Fibroblast of skin of abdomen (primary cell): ENCODE measurements at places on chromosomes 2 and 18.

- no peak for DNase-seq
These were observed 28.2 kb downstream of the GEMIN6 start for GRCh38 chr2:38806015-38806732.

- DNase-seq: no peak
These were observed 219.3 kb downstream of the GLI2 start for GRCh38 chr2:120954939-120955338.

DNA sequence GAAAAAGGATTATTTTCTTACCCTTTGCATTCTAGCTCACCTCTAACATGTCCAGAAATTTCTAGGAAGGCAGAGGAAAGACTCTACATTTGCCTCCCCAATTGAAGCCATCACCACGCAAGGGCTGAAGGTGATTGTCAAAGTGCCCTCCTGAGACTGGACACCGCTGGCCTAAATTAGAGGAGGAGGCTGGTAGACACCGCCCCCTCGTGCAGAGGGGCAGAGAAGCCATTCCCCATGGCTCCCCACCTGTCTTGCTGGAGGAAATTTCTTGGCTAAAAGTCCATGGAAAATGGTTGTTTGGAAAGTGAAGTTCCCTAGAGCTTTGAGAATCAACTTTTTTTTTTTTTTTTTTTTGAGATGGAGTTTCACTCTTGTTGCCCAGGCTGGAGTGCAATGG, 31.3 kb upstream of the CREB1 start:
- DNase-seq: no peak

DNA sequence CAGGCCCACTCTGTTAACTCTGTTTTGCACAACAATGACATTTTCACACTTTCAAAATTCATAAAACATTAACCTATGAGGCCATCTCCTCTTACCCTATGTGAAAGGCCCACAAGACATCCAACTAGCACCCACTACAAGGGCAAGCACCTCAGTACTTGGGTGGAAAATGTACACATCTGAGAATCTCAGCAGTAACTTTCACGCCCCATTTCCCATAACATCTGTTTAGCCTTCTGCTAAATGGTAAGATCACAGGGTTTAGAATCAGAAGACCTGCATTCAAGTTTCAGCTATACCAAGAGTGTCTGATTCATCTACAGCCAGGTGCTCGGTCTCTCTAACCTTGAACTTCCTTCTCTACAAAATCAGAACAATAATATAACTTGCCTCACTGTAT, 89.2 kb downstream of the SP100 start:
- DNase-seq: no peak

- no peak for DNase-seq
These were observed 50.4 kb downstream of the AP1S3 start for GRCh38 chr2:223786943-223787342.

GRCh38 chr2:70089983-70090525, 2.8 kb downstream of the PCBP1 start:
- DNase-seq: no peak

GRCh38 chr18:79515944-79516351, 120.2 kb downstream of the NFATC1 start:
- no peak for DNase-seq

DNA sequence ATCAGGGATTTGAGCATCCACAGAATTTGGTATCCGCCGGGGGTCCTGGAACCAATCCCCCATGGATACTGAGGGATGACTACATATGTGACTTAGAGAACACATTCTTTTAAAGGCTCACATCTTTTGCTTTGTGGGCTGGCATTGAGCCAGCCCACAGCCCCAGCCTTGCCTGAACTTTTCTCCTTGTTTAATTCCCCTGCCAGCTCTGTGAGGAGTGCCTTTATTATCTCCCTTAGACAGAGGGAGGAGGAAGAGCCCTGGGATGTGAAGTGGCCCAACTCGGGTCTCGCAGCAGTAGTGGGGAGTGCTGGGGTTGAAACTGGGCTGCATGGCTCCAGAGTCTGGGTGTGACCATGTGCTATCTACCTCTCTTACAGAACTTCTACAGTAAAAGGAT, 7.6 kb downstream of the TTC39C start:
- DNase-seq: peak; percentile 77

DNA sequence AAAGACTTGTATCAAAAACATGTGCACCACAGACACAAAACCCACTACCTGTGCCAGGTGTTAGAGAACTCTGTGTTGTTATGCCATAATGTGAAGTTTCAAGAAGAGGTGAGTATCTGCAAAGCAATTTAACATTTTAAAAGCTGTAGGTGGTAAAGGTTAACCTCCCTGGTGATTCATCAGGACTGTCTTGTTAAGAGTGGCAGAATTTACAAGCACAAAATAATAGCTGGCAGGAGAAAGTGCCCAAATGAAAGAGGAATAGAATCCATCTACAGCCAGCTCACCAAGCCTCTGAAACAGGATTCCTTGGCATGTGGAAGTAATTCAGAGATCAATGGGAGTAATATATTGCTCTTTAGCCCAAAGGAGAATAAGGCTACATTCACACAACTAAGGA, 230.7 kb downstream of the AFF3 start:
- no peak for DNase-seq

GRCh38 chr2:78201064-78201575, 678.9 kb upstream of the LRRTM4 start:
- no peak for DNase-seq

GRCh38 chr2:30981096-30981495, 157.1 kb downstream of the GALNT14 start:
- peak; percentile 50 for DNase-seq

DNA sequence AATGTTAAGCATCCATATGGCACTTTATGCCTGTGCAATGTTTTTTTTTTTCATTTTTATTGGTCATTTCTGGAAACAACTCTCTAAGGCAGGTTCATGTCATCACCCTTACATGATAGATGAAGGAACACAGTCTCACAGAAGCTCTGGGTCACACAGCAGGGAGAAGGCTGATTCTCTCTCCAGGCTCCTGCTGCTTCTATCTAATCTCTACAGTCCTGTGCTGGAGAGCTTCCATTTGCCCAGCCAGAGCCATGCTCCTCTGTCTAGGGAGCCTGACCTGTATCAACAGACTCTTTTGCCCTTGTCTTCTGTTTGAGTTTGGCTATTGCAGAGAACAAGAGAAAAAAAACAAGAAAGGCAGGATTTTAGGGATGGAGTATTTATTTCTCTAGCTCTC, 584.8 kb downstream of the MBD2 start:
- DNase-seq: no peak

DNA sequence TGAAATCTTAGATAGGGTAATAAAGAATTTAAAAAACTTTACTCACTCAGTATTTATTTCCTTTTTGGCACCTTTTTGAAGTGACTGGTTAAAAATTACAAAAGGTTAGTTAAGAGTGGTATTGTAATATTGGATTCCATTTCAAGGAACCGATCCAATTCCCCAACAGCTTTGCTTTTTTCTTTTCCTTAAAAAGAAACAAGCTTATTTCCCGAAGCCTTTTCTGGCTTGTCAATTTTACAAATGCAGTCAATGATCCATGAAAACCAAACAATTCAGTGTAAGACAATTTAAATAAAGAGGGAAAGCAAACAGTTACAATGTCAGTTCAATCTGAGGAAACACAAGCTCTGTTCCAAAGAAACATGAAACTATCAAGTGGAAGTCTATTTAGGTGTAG, 200.2 kb downstream of the RIT2 start:
- no peak for DNase-seq

DNA sequence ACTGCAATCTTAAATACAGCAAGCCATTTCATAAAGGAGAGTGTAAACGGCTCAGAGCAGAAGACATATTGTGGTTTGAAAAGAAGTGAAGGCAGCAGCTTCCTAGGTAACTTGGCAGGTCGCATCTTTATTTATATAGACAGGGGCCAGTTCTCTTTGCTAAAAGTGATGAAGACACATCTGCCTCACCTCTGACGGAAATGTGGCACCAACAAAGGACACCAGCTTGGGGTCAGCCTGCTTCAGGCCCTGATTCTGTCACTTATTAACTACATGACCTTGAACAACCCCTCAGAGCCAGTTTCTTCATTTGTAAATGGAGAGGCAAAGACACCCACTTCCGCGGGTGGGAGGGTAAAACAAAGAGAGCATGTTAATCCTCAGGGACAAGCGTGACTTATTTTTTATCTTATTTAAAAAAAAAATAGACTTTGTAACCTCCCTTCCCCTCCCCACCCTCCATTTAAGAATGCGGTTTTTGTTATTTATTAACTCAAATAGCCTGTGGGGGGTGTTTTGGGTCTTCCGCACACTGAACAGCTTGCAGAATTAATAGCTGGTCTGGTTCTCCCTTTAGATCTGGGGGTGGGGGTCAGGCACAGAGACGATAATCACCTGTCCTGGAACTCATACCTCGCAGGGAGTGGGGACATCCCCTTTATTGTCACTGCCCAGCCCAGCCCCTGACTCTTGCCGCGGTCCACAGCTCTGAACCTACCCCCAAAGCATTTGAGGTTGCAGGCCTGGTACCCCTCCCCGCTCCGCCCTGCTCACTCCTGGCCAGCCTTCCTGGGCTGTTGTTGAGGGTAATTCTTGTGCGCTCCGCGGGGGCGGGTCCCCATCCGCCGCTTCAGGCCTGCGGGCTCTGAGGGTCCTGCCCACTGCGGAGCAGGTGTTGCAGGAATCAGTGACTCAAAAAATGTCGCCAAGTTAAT, 64.2 kb upstream of the TMEM17 start:
- DNase-seq: no peak

- DNase-seq: no peak
These were observed 63.9 kb downstream of the COMMD1 start for GRCh38 chr2:61969376-61969775.

- peak; percentile 27 for DNase-seq
These were observed 412.8 kb downstream of the CMPK2 start for GRCh38 chr2:6452702-6453481.

GRCh38 chr2:209960676-209961630, 41.5 kb upstream of the RPE start:
- peak; percentile 36 for DNase-seq

- DNase-seq: no peak
These were observed 61.3 kb downstream of the NUP35 start for GRCh38 chr2:183185534-183185933.

GRCh38 chr2:41337956-41338355, 709.9 kb upstream of the PKDCC start:
- no peak for DNase-seq

GRCh38 chr2:31729442-31730092, 148.8 kb upstream of the SRD5A2 start:
- no peak for DNase-seq

GRCh38 chr2:180979749-180980105, 678 bp upstream of the UBE2E3 start:
- no peak for DNase-seq

GRCh38 chr2:83742117-83742782, 716.8 kb downstream of the SUCLG1 start:
- DNase-seq: peak; percentile 44

DNA sequence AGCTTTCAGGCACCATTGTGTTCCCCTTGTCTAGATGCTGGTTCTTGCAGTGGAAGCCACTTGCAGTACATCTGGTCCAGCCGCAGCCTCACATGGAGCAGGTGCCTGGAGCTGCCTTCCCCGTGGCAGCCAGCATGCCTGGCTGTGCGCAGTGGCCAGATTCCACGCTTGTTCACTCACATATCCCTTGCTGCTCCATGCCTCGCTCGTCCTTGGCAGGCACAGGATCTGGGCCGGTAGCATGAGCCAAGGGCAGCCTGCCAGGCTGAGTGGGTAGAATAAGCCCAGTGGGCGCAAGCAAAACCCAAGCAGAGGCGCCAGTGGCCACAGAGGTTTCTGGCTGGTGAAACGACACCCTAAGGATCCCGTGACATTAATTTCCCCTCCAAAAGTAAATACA, 20.6 kb downstream of the TMX3 start:
- no peak for DNase-seq

DNA sequence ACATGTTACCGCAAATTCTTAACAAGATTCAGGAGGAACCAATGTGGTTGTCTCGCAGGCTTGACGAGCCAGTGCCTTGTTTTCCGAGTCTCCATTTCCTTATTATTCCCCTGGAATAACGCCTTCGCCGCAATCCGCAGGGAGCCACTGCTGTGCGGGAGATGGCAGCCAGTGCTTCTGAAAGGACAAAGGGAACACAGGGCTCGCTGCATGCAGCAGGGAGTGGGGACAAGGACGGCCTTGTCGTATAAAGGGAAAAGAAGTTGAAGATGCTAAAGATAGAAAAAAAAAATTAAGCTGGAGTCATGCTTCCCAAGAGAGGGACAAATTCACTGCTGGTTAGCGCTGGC, 221.4 kb downstream of the NDUFA10 start:
- DNase-seq: no peak

- peak; percentile 16 for DNase-seq
These were observed 86.7 kb upstream of the B3GNT7 start for GRCh38 chr2:231308631-231309428.

GRCh38 chr18:44107187-44107586, 573.5 kb upstream of the SETBP1 start:
- DNase-seq: peak; percentile 13

GRCh38 chr2:35852-36251, 10.5 kb downstream of the FAM110C start:
- DNase-seq: no peak

DNA sequence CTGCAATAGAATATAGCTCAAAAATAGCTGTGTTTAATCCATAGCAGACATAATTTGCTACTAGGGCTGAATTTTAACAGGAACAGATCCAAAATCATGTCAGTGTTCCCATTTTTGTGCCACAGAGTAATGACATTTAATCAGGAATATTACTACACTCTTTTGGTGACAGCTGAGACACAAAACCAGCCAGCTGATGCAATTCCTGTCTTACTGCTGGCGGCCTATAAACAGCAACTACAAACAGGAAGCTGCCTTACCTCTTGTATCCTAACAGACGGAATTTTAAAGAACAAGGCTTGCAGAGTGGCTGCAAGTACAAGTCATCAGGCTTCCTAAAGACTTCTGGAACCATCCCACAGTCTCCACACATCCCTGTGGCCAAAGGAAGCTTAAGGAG, 218.1 kb downstream of the ZNF521 start:
- DNase-seq: no peak

GRCh38 chr2:201913201-201913600, 106.9 kb downstream of the CDK15 start:
- DNase-seq: no peak

DNA sequence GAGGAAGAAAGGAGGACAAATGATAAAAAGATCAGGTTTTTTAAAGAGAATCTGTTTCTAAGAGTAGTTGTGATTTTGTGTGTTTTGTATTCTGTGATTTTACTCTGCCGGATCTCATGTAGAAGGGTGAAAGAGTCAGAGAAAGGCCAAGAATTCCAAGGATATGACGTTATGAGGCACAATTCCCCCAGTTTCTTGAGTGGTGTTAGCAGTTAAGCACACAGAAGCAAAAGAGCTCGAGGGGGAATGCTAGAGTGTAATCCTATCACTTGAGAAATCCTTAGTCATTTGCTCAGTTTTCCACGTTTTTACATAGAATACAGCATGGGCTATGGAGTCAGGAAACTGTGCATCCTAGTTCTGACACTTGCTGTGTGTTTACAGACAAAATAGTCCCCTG, 34.8 kb downstream of the METTL4 start:
- DNase-seq: peak; percentile 54

- DNase-seq: no peak
These were observed 18.3 kb upstream of the ICOS start for GRCh38 chr2:203918264-203918663.

DNA sequence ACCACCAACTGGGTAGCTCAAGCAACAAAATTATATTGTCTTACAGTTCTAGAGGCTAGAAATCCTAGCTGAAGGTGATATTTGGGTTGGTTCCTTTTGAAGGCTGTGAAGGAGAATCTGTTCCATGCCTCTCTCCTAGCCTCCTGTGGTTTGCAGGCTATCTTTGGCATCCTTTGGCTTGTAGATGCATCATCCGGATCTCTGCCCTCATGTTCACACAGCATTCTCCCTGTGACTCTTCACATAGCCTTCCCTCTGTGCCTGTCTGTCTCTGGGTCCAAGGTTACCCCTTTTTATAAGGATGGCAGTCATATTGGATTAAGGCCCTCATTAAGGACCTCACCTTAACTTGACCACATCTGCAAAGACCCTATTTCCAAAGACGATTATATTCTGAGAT, 78.6 kb upstream of the MAP3K20 start:
- DNase-seq: no peak
